ENCODE measurements at places on chromosomes 6 and 20.

DNA sequence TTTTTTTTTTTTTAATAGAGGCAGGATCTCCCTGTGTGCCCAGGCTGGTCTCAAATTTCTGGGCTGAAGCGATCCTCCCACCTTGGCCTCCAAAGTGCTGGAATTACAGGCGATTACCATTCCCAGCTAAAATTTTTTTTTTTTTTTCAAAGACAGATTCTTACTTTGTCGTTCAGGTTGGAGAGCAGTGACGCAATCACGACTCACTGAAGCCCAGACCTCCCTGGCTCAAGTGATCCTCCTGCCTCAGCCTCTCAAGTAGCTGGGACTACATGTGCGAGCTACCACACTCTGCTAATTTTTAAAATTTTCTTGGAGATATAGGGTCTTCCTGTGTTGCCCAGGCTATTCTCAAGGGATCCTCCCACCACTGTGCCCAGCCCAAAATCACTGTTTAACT is 58.0 kb upstream of the MYO6 start:
- no peak for DNase-seq

DNA sequence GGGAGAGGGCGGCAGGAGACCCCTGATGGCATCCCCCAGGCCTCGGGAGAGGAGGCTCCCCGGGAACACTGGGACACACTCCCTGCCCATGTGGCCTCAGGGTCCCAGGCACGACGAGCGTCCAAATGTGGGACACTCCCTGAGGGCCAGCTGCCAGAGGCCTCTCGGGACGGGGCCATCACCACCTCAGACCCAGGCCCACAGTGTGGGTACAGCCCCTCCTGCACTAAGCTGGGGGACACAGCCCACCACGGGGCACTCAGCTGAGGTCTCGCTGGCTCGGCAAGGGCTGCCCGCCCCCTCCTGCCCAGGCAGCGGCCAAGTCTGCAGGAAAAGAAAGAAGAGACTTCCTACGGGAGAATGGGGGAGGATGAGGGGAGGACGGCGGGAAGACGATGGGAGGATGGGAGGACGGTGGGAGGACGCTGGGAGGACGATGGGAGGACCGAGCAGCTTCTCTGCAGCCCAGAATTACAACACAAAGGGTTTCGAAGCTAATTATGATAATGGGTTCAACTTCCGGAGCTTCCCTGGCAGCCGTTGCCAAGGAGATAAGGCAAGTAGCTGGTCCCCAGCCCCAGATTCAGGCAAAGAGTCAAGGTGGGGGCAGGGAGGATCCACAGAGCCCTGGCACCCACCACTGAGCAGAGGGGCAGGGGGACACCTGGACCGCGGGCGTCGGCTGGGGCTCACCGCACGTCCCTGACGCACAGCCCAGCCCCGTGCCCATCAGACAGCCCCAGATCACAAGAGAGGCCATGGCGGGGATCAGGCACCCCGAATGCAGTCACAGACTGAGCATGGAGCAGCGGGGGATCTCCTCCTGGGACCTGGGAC is 17.5 kb downstream of the KCNQ2 start:
- DNase-seq: no peak

- DNase-seq: no peak
These were observed 37.3 kb upstream of the MLN start for GRCh38 chr6:33841070-33841469.

GRCh38 chr6:147504848-147505247 is 3.6 kb upstream of the SAMD5 start:
- DNase-seq: no peak

DNA sequence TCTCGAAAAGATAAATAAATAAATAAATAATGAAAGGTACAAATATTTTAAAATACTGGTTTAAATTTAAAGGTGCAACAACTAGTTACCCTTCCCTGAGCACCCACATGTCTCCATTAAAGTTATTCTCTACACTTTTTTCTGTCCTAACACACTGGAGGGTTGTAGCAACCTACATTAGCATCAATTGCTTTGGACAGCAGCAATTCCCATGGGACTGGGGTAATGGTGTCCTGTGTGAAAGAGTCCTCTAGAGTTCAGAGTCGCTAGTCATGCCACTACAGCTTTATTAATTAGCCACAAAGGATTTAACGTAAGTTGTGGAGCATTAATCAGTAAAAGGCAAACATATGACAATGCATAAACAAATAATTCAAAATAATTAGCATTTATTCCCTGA is 14.1 kb upstream of the CD24 start:
- no peak for DNase-seq

DNA sequence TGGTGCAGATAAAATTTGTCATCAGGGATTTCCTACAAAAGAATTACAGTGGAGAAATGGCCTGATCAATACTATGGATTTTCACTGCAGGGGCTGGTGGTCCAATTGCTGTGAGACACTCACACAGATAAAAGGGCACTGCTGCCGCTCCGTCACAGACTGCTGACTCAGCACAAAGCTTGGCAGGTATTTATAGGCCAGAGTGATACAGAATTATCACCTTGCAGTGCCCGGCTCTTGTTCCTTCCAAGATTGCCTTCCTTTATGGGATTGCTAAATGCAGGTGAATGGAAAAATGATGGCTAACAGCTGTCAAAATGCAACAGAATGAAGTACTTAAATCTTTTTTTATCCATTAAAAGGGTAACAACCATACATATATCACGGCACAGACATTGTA is 247.8 kb upstream of the ZFP64 start:
- DNase-seq: no peak

- no peak for DNase-seq
These were observed 24.5 kb upstream of the SMOC2 start for GRCh38 chr6:168416531-168416930.

GRCh38 chr6:37850260-37850659 is 30.7 kb downstream of the ZFAND3 start:
- DNase-seq: no peak

- no peak for DNase-seq
These were observed 40.5 kb downstream of the FAM110A start for GRCh38 chr20:873875-874607.

- DNase-seq: no peak
These were observed 509.0 kb downstream of the CD83 start for GRCh38 chr6:14626556-14626955.

DNA sequence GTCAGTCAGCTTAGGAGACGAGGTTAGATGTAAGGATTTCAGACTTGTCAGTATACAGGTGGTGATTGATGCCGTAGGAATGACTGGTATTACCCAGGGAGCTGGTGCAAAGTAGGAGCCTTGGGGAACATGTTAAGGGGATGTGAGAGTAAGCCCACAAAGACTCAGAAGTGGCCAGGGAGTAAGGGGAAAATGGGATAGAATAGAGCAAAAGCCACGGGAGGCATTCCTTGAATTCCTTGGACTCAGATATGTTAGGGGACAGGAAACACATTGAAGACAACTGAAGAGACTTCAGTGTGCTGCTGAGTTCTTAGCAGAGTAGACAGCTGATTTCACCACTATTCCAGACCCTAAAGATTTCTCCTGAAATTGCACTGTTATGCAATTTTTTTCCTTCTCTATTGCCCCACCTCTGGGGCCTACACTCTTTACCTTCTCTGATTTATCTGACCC is 1.2 kb upstream of the ACAT2 start:
- DNase-seq: no peak

DNA sequence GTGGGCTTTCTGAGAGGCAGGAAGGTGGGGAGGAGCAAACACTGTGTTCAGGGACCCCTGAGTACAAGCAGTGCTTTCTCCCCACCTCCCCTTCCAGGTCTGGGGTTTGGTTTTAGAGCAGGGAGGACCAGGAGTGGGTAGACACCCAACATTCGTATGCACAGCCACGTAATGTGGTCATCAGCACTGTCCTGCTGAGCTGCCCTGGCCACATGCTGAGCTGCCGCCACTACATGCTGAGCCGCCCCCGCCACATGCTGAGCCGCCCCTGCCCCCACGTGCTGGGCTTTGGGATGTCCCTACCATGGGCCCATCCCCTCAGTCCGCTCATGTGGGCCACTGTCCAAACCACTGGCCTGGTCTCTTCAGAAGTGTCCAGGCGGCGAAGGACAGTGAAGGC is 214.9 kb upstream of the CST7 start:
- no peak for DNase-seq

GRCh38 chr20:37503256-37503927 is 17.7 kb upstream of the NNAT start:
- DNase-seq: no peak

DNA sequence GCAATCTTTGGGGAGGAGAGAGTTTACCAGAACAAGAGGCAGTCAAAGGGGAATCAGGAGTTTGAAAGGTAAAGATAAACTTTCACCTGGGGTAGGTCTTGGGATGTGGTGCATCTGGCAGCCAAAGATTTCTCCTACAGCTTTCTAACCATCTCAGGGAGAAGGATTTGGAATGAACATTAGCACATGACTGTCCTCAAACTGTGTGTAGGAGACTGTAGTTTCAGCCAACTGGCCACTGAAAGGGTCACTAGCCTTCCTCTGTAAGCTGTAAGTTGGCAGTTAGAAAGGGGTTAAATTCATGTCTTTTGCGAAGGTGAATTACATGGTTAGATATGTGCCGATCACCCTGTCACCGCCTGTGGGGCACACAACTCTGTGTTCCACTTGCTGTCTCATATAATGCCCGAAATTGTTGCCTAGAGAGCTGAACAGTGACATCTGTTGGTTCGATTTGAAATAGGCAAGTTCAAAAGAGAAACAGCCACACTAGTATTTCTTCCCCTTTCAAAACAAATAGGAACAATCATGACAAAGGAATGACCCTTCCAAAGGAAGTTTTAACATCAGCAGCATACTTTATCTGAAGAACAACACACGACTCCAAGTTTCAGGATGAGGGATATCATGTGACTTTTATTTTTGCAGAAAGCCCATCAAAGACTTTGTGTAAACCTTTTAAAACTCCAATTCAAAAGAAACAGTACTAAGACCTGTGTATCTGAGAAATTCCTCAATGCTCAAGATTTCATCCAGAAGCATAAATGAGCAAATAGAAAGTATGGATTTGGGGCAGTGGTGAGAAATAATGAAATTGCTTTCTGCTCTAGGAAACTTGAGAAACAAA is 1.1 kb upstream of the OPN5 start:
- DNase-seq: no peak

- no peak for DNase-seq
These were observed 144.3 kb downstream of the F13A1 start for GRCh38 chr6:6176127-6176526.

DNA sequence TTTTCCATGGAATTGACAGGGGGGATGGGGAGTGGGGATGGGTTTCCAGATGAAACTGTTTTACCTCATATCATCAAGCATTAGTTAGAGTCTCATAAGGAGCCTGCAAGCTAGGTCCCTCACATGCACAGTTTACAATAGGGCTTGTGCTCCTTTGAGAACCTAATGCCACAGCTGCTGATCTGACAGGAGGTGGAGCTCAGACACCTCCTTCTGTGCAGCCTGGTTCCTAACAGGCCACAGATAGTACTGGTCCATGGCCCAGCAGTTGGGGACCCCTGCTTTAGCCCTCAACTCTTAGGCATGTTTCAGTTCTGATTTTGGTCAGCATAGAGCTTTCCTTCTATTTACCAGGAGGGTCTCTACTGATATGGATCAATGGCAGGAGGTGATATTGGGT is 251.6 kb downstream of the LAMA2 start:
- peak; percentile 21 for DNase-seq

- DNase-seq: no peak
These were observed 5.0 kb downstream of the TNFRSF6B start for GRCh38 chr20:63701329-63702035.

- no peak for DNase-seq
These were observed 64.7 kb upstream of the APCDD1L start for GRCh38 chr20:58579819-58580473.

DNA sequence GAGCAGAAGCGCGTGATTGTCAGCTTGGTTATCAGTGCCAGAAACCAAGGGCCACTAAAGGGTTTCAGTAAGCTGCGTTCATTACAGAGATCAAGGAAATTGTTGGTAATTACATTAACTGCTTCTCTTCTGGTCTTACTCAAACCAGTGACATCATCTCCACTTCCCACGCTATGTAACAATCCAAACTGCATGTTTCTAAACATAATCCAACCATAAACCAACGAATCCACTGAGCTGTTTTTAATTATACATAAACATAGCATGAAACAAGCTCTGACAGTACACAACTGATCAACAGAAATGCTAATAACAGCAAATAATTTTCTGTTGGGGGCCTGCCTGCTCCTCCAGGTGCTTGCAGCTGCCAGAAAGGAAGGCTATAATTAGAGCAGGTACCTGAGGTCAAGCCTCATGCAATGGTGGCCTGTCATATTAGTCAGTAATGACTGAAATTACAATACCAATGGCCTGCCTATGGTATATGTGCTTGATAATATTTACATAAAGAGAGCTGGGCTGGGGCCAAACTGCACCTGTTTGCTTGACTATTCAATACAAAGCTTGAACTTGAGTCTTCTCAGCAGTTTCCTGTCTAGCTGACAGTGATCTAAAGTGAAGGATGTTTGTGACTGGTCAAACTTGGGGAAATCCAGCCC is 40.1 kb downstream of the ILRUN start:
- no peak for DNase-seq

- no peak for DNase-seq
These were observed 99.9 kb downstream of the DTNBP1 start for GRCh38 chr6:15562977-15563376.

DNA sequence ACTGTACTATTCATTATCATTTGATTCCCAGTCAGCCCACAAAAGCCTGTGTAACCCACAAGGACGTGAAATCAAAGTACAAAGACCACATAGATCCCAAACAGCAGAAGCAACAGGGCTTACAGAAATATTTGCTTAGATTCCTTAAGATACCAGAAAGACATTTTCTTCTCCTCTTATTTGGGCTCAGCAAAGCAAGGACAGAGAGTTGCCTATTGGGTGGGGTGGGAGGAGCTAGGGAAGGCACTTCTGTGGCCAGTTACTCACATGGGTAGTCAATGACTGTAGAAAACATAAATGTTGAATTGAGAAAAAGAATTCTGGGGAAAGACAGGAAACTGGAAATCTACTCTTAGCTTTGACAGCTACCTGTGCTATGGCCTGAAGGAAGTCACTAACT is 19.8 kb downstream of the PDE7B start:
- no peak for DNase-seq

DNA sequence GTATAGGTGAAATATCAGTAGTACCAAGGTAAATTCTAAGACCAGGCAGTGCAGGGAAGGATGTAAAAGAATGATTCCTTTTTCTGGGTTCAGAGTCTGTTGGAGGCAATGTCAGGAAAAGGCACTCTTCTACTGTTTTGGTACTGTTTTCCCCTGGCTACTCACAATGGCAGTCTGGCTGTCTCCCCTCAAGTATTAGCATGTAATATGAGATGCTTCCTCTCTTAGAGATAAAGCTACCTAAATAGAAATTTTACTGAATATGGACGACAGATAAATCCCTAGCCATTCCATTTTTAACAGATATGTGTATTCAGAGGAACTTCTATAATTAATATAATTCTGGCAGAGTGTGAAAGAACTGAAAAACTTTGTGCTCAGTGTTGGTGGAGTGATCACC is 3.5 kb downstream of the RNF8 start:
- no peak for DNase-seq

Data from caudate nucleus (tissue), 63 donors.